ENCODE measurements at places on chromosomes 1 and 21. TPM values are rescaled to one million over a fixed set of nuclear protein-coding genes. Genes with fewer than 3 reads are reported as not detected.

DNA sequence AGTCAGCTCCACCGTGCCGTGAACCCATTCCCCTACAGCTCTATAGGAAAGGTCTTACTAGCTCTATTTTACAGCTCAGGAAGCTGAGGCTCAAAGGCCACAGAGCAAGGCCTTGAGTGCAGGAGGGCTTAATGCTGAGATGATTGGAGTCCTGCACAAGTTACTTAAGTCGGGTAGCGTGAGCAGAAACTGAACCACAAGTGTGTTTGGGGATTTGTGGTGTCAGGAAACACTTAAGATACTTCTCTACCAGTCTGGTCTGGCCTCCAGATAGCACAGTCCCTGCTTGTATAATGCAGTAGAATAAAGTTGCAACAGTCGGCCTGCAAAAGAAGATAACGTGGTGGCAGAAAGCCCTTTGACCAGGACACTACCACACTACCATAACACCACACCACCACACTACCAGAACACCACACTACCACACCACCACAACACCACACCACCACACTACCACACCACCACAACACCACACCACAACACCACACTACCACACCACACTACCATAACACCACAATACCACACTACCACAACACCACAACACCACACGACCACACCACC lies 118.1 kb downstream of the SPSB1 start:
- peaks cover 3% of the 10 kb centered on the region for H3K27me3 ChIP-seq
- H3K36me3 ChIP-seq, result peaks cover 3% of the 10 kb centered on the region
- peak; percentile 69 for DNase-seq
- peak overlapping the region; percentile 65 for H3K27ac ChIP-seq
- peaks cover 32% of the 10 kb centered on the region for H3K4me1 ChIP-seq

DNA sequence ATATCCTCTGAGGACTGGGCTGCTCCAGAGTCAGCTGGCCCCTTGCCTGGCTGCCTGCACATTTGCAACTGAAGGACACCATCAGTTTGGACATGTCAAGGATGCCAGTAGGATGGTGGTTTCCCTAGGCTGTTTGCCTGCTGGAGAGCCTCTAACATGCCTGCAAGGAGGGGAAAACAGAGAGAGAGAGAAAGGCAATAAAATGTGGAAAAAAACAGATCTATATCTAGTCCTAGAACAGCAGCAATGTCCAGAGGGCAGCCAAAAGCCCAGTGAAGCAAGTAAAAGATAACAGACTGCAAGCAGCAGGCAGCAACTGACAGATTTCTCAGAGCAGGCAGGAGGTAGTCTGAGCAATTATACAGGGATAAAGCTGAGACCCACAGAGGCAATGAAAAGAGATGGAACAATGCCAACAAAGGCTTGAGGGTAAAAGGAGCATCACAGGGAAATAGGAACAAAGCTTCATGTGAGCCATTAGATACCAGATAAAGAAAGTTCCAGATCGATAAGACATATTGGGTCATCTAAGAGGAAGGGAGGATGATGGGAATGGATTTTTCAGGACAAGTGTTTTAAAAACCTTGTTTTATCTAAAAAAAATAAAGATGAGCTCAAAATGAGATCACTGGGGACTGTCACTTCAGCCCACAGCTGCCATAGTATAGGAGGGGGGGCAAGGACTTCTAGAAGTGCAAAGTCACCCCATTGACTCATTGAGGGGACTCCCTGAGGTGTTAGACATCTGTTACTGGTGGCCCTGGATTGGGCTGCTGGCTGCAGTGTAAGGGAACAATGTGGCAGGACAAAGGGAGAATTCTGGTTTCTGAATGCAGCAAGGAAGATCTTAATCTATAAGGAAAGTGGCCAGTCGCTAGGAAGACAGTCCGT lies 38.6 kb upstream of the GADD45A start:
- H3K27me3 ChIP-seq, result peaks cover 10% of the 10 kb centered on the region
- peak; percentile 48 for DNase-seq
- no peaks in the 10 kb centered on the region for H3K36me3 ChIP-seq
- no peaks in the 10 kb centered on the region for H3K4me1 ChIP-seq
- H3K27ac ChIP-seq, result no peak overlapping the region

DNA sequence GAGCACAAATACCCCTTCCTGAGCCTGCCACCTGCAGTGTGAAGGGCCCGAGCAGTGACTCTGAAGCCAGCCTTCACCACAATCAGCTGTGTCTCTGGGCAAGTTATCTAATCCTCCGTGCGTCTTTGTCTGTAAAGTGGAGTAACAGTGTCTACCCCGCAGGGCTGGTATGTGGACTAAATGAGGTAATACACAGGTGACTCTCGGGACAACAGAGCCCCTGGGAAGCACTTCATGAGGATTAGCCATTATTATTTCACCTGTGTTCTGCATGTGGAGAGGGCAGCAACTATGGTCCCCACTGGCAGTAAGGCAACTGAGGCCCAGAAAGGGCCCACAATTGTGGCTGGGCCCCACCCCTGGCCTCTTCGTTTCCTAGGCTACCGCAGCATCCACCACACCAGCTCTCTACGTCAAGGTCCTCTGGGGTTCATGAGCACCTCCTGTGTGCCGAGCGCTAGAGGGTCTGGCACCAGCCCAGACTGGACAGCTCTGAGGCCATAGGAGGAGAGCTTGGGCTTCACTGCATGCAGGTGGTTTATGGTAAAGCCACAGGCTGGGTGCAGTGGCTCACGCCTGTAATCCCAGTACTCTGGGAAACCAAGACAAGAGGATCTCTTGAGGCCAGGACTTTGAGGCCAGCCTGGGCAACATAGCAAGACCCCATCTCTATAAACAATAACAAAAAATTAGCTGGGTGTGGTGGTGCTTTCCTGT lies 41.3 kb upstream of the LRP8 start:
- DNase-seq, result no peak
- peaks cover 2% of the 10 kb centered on the region for H3K36me3 ChIP-seq
- peaks cover 16% of the 10 kb centered on the region for H3K4me1 ChIP-seq
- no peaks in the 10 kb centered on the region for H3K27me3 ChIP-seq

KLF17 gene
- not detected for total RNA-seq

- H3K36me3 ChIP-seq, result peaks cover 5% of the 10 kb centered on the region
- H3K27ac ChIP-seq, result peak overlapping the region; percentile 89
- peaks cover 4% of the 10 kb centered on the region for H3K27me3 ChIP-seq
- DNase-seq, result no peak
- H3K4me3 ChIP-seq, result peak overlapping the region; percentile 90
These were observed 774 bp upstream of the ABL2 start for GRCh38 chr1:179230251-179230650.
